ENCODE measurements at places on chromosomes 2 and 18. TPM values are rescaled to one million over a fixed set of nuclear protein-coding genes. Genes with fewer than 3 reads are reported as not detected.

GRCh38 chr2:9174771-9175437 is 31.7 kb upstream of the ASAP2 start:
- no peaks in the 10 kb centered on the region for H3K36me3 ChIP-seq
- no peak overlapping the region for H3K27ac ChIP-seq
- no peaks in the 10 kb centered on the region for H3K27me3 ChIP-seq
- no peaks in the 10 kb centered on the region for H3K4me1 ChIP-seq
- no peak for DNase-seq
- no peak overlapping the region for H3K4me3 ChIP-seq

GRCh38 chr2:121529439-121530211 is 1.1 kb upstream of the RNU4ATAC start:
- H3K36me3 ChIP-seq, result no peaks in the 10 kb centered on the region
- H3K27me3 ChIP-seq, result no peaks in the 10 kb centered on the region
- peak overlapping the region; percentile 87 for H3K4me3 ChIP-seq

- no peak overlapping the region for H3K27ac ChIP-seq
- H3K4me1 ChIP-seq, result no peaks in the 10 kb centered on the region
Observed at GRCh38 chr2:103462101-103462500, 700.3 kb downstream of the TMEM182 start.

DNA sequence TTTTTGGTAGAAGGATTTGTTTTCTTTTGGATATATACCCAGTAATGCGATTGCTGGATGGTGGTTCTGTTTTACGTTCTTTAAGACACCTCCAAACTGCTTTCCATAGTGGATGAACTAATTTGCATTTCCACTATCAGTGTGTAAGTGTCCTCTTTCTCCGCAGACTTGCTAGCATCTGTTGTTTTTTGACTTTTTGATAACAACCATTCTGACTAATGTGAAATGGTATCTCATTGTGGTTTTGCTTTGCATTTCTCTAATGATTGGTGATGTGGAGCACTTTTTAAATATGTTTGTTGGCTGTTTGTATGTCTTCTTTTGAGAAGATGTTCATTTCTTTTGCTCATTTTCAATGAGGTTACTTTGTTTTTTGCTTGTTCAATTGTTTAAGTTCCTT is 260.9 kb upstream of the CWC22 start:
- H3K27me3 ChIP-seq, result no peaks in the 10 kb centered on the region
- H3K4me3 ChIP-seq, result no peak overlapping the region
- H3K4me1 ChIP-seq, result no peaks in the 10 kb centered on the region
- H3K27ac ChIP-seq, result no peak overlapping the region

- no peaks in the 10 kb centered on the region for H3K4me1 ChIP-seq
- no peak overlapping the region for H3K27ac ChIP-seq
- H3K27me3 ChIP-seq, result no peaks in the 10 kb centered on the region
- no peaks in the 10 kb centered on the region for H3K36me3 ChIP-seq
- DNase-seq, result no peak
- H3K4me3 ChIP-seq, result no peak overlapping the region
Observed at GRCh38 chr18:76715012-76715610, 107.2 kb upstream of the ZNF236 start.

DNA sequence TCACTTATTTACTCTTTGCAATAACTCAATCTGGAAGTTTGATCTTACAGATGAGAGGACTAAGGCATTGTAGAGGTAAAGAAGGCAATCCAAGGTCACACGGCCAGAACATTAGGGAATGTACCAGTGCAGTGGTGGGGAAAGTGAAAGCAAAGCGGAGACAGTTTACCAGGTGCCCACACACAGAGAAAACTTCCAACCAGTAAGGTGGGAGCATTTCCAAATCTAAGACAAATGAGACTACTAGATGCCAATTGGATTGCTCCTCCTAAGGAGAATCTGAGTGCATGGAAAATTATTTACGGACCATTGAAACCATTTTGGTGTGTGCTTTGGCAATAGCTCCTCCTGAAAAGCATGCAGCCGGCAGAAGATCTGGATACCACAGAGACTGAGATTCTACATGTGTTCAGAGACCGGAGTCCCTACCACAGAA is 34.9 kb downstream of the SLC20A1 start:
- H3K4me1 ChIP-seq, result no peaks in the 10 kb centered on the region
- H3K27ac ChIP-seq, result no peak overlapping the region
- peak overlapping the region; percentile 55 for H3K4me3 ChIP-seq
- H3K27me3 ChIP-seq, result no peaks in the 10 kb centered on the region
- no peaks in the 10 kb centered on the region for H3K36me3 ChIP-seq

C1D gene
- polyA plus RNA-seq, result 31.0 TPM

AQP12B gene
- not detected for polyA plus RNA-seq

MRO gene
- 2.8 TPM for polyA plus RNA-seq

RAB6C gene
- 0.02 TPM for polyA plus RNA-seq

SAG gene
- polyA plus RNA-seq, result not detected

All from liver (tissue), 10 donors.